ENCODE measurements at places on chromosomes 5 and 9.

- no peak for DNase-seq
Observed at GRCh38 chr5:11378461-11378860, 525.8 kb downstream of the CTNND2 start.

DNA sequence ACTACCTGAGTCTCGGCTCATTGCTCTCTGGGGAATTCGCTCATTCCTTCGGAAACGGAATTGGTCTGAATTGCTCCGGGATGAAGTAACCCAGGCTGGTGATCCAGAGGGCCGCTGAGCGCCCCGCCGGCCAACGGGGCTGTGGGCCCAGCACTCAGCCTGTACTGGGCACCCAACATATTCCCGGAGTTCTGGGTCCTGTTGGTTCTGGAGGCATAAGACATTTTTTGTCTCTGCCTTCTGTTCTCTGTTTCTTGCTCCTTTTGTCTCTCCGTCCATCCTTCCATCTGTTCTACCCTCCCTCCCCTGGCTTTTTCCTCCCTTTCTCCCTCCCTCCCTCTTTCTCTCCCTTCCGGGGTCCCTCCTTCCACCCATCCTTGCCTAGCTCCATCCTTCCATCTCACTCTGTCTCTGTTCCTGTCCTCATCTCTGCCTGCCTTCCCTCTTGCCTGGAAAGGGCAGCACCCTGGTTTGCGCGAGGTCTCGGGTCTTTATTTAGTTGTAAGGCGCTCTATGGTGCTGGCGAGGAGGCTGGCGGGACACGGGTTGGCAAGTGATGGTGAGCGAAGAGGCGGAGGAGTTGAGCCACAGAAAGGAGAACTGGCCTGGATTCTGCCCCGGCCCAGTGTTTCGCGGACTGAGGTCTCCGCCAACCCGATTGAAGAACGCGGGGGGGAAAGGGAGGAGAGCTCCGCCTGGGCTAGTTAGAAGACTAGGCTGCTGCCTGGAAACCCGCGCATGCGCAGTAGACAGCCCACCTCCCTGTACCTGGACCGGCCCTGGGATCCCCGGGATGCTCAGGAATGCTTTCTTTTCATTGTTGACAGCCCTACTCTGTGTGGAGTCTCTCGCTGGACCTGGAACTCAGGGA, 1468.0 kb downstream of the FOXD4L5 start:
- DNase-seq = peak; percentile 62

- no peak for DNase-seq
Observed at GRCh38 chr5:121899346-121899745, 47.7 kb downstream of the FTMT start.

GRCh38 chr5:14204785-14205321, 61.7 kb downstream of the TRIO start:
- DNase-seq = no peak

DNA sequence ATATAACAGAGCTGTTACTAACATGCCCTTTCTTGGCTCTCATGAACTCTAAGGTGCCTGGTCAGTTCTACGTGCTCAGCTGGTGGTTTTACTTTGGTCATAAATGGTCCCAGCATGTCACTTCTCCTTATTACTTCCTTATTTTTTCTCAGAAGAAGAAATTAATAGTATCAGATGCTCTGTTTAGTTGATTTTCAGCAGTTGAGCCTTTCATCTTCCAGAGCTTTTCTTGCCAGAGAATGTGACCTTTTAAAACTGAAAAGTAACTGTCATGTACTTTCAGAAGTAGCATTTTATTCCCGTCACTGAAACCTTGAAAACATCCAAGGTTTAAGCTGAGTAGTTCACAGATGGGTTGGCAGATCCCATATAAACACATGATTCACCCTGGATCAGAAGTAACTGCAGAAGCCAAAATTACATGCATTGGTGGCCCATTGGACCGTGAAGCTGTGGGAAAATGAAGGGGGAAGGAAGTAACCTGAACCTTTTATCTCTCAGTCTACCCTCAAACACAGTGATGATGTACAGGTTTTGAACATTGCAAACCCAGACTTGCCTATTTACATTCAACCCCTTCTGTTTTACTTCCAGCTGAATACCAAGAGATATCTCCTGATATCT, 50.5 kb downstream of the HACD4 start:
- peak; percentile 80 for DNase-seq

Data from GM04504 (cell line).